ENCODE measurements at places on chromosomes 1 and 21.

DNA sequence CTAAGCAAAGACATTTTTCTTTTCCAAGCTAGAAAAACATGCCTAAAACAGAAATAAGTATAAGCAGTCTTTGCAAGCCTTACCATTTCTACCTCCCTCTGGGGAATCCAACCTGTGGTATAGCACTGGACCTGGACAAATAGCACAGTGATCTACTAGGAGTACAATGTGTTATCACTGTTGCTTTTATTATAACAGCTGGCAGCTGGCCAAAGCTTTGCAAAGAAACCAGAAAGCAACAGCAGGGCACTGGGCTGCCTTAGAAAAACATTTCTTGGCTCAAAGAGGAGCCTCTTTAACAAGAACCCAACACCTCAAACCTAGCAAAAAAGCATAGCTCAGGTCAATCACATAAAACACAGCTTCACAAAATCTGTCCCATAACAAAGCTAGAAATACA, 294.5 kb upstream of the GREM2 start:
- no peak for DNase-seq

DNA sequence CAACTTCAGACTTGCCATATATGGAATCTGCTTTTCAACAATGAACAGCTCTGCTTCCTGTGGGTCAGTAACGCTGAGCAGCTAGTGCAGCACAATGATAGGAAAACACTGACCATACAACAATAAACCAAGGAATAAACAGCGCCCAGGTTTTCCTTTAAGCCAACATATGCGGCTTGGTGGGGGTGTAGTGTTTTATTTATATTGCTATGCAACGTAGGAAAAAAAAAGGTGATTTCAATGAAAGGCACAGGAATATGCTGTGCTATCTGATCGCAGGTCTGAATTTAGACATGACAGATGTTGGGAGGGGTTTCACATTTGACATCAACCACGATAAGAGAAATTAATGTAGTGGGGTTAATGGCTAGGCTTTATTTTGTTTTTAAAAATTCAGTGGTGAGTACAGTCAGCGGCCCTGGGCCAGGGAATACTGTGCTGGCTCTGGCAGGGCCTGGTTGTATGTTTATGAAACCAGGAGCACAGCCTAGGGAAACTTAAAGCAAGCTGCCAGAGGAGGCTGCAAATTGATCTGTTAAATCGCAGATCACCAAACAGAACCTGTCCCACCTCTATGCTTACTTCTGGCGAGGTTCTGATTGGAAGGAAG, 4.3 kb downstream of the TSPAN2 start:
- DNase-seq = no peak

DNA sequence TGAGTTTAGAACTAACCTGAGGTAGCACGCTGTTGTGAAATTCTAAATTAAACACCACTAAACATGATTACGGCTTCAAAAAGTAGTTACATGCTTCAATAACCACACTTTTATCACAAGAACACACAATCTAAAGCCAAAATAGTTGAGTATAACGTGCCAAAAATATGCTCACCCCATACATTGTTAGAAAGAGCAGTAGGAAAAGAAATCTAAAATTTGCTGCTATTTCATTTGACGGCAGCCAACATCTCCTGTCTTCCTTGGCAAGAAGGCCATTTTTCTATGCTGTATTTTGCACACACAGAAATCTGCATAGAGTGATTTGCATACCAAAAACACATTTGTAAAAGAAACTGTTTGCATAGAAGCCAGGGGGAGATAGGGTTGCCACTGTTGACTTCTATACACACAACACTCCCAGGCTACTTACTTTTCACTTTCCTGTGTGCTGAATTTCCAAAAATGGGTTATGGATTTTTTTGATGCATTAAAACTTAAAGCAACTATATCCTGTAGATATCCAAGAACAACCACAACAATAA, 42.9 kb upstream of the DMRTB1 start:
- no peak for DNase-seq

DNA sequence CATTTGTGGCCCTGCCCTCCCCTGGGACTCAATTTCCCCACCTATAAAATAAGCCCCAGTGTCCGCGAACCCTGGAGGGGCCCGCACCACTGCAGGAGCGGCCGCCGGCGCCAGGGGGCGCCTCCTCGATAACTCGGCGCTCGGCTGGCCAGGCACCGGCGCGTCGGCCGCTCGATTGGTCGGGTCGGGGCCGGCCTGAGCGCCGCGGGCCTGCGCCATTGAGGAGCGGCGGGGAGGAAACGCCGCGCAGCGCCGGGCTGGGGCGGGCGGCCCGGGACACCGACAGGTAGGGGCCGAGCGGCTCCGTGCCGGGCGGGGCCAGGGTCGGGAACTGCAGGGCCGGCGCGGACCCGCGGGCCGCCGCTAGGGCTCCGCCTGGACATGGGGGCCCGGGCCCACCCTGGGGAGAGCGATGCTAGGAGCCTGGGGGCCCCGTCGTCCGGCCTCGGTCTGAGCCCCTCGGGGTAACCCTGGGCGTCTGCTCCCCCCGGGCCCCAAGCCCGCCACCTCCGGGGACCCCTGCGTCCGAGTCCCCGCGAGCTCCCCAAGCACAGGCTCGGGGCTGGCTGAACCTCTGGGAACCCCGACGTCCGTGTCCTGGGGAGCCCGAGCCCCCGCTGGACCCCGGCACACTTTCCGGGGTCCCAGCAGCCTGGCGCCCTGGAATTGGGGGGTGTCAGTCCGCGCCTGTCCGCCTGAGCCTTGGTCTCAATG, at the start of gene VPS13D:
Gene VPS13D (plus strand): TSS at position 196 of the 714 bp plus-strand sequence. CDS start 4,237 bp downstream, outside the sequence.
- DNase-seq = no peak

GRCh38 chr1:240709676-240710075, 97.7 kb upstream of the GREM2 start:
- no peak for DNase-seq

All from HFF-Myc (cell line).